ENCODE measurements at places on chromosomes 5 and 9. TPM values are rescaled to one million over a fixed set of nuclear protein-coding genes. Genes with fewer than 3 reads are reported as not detected.

RNF208 gene
- 0.36 TPM for total RNA-seq

EFNA5 gene
- total RNA-seq = not detected

- H3K4me3 ChIP-seq = no peak overlapping the region
- no peaks in the 10 kb centered on the region for H3K36me3 ChIP-seq
- H3K4me1 ChIP-seq = no peaks in the 10 kb centered on the region
These were observed 133.6 kb downstream of the MVB12B start for GRCh38 chr9:126459965-126460843.

GRCh38 chr9:1979741-1980367, 35.3 kb upstream of the SMARCA2 start:
- H3K4me1 ChIP-seq = no peaks in the 10 kb centered on the region
- H3K36me3 ChIP-seq = no peaks in the 10 kb centered on the region
- no peak overlapping the region for H3K27ac ChIP-seq
- DNase-seq = no peak
- H3K27me3 ChIP-seq = no peaks in the 10 kb centered on the region

DNA sequence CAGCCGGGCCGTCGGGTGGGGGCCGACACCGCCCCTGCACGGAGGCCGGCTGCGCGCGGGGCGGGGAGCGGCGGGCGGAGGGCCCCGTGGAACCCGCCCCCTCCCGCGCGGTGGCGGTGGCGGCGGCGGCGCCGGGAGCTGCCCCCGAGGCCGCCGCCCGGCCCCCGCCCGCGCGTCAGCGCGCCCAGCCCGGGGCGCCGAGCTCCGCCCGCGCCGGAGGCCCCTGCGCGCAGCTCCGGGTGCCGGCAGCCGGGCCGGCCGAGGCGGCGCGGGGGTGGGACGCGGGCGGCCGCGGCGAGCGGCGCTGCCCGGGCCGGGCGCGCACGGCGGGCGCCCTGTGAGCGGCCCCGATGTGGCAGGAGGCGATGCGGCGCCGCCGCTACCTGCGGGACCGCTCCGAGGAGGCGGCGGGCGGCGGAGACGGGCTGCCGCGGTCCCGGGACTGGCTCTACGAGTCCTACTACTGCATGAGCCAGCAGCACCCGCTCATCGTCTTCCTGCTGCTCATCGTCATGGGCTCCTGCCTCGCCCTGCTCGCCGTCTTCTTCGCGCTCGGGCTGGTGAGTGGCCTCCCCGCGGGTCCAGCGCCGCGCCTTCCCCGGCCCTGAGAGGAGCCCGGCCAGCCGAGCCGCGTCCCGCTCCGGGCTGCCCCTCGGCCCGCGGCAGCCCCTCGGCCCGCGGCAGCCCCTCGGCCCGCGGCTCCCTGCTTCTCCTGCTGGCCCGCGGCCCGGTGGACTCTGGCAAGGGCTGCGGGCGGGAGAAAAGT, at the start of gene ADCY2:
TSS of gene ADCY2 (plus strand) at position 192 of the 766 bp plus-strand sequence. CDS start at position 351, 159 bp downstream.
- no peaks in the 10 kb centered on the region for H3K27me3 ChIP-seq
- no peaks in the 10 kb centered on the region for H3K36me3 ChIP-seq
- no peak within 1 kb of the TSS for H3K27ac ChIP-seq

LCN10 gene
- not detected for total RNA-seq

GABBR2 gene
- 0.30 TPM for total RNA-seq

CORO2A gene
- total RNA-seq = 1.7 TPM

DNA sequence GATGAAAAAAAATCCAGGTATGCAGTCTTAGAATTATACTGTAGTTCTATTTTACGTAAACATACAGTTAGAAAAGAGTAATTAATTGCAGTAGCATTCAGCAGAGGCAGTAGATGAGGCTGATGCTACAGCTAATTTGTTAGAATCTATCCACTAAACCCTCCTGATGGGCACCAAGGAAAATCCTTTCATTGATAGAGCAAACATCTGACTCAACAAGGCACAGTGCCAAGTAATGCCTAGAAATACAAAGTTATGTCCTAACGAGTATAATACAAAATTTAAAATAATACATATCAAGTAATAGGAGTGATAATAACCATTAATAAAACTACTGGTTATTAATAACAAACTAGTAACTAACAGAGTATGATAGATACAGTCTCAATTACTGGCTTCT, 9.0 kb downstream of the MOCS2 start:
- H3K27me3 ChIP-seq = no peaks in the 10 kb centered on the region
- no peak overlapping the region for H3K4me3 ChIP-seq
- 0 out of 2 replicates have a peak, but pooled peaks cover under 1% of the 10 kb centered on the region for H3K4me1 ChIP-seq
- DNase-seq = no peak
- peaks cover 13% of the 10 kb centered on the region for H3K36me3 ChIP-seq
- H3K27ac ChIP-seq = no peak overlapping the region

MLANA gene
- total RNA-seq = not detected

GRCh38 chr9:69519470-69520240, 152.5 kb downstream of the APBA1 start:
- DNase-seq = no peak
- no peaks in the 10 kb centered on the region for H3K36me3 ChIP-seq
- H3K4me1 ChIP-seq = no peaks in the 10 kb centered on the region
- no peak overlapping the region for H3K27ac ChIP-seq

FBP2 gene
- not detected for total RNA-seq

DNA sequence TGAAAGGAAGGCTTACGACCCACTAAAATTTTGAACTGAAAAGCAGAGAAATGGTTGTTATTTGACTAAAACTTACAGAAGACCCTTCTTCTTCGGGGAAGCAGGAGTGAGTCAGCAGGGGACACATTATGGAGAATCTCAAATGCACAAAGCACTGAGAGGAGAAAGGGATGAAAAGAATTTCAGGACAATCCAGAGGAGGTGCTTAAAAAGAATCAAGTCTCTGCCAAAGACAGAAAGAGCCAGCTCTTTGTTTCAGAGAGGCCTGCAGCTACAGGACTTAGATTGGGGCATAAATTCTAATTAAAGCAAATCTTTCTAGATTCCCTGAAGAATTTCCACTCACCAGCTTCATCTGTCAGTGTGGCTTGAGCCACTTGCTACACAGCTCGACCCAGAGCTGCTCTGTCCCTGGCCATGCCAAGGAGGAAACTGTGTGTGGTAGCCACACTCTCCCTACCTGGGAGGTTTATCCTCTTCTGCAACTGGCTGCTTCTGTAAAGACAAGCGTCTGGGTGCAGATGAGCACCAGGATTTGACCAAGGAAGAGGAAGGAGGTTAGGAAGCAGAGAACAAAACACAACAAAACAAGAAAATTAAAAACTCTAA, 89.9 kb downstream of the SEMA5A start:
- no peak for DNase-seq
- H3K36me3 ChIP-seq = no peaks in the 10 kb centered on the region
- H3K27ac ChIP-seq = no peak overlapping the region
- H3K4me3 ChIP-seq = no peak overlapping the region

- H3K4me3 ChIP-seq = no peak overlapping the region
- H3K4me1 ChIP-seq = no peaks in the 10 kb centered on the region
- H3K27ac ChIP-seq = no peak overlapping the region
- no peaks in the 10 kb centered on the region for H3K36me3 ChIP-seq
These were observed 23.4 kb downstream of the CETN3 start for GRCh38 chr5:90386099-90386710.

- no peaks in the 10 kb centered on the region for H3K4me1 ChIP-seq
- no peak overlapping the region for H3K4me3 ChIP-seq
- DNase-seq = no peak
- no peaks in the 10 kb centered on the region for H3K36me3 ChIP-seq
These were observed 20.7 kb upstream of the TRMT10B start for GRCh38 chr9:37732952-37733351.

FBXW11 gene
- total RNA-seq = 72.9 TPM

LCN15 gene
- total RNA-seq = not detected

GRCh38 chr9:114366334-114367128, 21.3 kb downstream of the AKNA start:
- no peaks in the 10 kb centered on the region for H3K27me3 ChIP-seq
- H3K4me3 ChIP-seq = peak overlapping the region; percentile 35
- H3K27ac ChIP-seq = peak overlapping the region; percentile 95
- peaks cover 59% of the 10 kb centered on the region for H3K36me3 ChIP-seq

Measured in Karpas-422 (cell line).